ENCODE measurements at places on chromosomes 2 and 18.

GRCh38 chr2:121746071-121746578 lies 9.3 kb upstream of the TSN start:
- no peak for DNase-seq

DNA sequence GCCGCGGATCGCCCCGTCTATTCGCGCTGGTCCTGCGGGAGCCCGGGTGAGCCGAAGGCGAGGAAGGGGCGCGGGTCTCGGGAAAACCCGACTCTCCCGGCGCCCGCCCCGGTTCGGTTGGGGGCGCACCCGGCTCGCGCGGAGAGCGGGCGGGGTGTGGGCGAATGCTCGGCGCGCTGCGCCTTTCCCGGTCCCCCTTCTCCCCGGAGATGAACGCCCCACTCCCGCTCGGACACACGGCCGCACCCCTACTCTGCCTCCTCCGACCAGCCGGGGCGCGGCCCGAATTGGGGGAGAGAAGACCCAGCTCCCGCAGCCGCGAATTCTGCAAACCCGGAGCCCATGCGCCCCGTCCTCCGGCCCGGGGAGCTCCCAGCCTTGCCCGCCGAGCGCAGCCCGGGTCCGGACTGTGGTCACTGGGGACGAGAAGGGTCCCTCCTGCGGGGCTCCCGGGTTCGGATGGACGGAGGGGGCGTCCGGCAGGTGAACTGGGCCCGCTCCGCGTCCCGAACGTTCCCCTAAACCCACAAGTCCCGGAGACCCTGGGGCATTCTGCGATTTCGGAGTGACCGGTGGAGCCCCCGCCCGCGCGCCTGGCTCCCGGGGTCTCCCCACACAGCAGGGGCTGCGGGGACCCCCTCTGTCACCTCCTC lies 734 bp downstream of the KCNG2 start:
- no peak for DNase-seq

DNA sequence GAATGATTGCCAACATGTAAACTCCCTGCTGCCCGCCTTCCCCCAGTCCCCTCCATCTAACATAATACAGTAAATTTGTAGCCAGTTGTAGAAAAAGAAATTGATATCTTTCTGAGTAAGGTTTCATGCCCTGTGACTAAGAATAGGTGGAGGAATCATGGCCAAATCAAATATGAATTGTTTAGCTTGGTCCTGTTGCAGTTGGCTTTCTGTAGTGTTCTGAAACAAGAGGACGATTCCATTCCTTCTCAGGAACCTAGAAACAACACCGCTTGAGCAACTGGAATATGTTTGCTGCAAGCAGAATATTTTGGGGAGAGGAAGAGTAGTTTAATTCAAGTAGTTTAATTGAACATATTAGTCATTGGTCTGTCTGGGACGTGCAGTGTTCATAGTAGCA lies 7.0 kb upstream of the DRC1 start:
- DNase-seq: no peak

GRCh38 chr2:163564236-163564635 lies 171.6 kb downstream of the FIGN start:
- no peak for DNase-seq

DNA sequence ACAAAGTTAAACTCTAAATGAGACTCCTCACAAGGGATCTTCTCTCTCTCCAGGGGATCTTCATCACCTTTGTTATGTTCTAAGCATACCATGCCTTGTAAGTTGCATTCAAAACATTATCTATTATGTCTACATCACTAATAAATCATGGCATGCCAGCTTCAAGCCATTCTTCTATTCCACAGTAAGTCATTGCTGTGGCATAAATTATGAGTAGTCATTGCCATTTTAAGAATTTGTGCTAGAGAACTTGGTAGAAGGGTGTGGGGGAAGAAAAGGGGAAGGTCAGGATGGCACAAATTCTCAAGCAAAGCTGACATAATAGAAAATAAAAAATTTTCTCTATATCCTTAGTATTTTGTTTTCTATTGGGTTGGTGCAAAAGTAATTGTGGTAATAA lies 33.5 kb downstream of the BARD1 start:
- DNase-seq: no peak

DNA sequence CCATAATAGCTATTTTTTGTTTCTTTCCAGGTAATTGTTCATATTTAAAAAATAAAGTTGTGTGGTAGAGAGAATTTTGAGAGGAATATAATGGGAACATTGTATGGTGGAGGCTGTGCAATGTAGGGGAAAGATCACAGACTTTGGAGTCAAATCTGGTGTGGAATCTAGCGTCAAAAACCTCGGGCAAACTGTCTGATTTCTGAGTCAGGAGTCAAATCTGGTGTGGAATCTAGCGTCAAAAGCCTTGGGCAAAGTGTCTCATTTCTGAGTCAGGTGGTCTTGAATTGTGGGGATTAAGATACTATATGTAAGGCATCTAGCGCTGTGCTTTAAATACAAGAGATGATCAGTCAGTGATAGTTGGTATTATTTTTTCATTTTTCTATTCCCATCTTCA lies 5.1 kb downstream of the PTPN4 start:
- no peak for DNase-seq

- DNase-seq: no peak
These were observed 34.1 kb downstream of the RASGRP3 start for GRCh38 chr2:33510586-33510968.

- DNase-seq: no peak
These were observed 89.2 kb upstream of the GLS start for GRCh38 chr2:190791347-190791975.

- no peak for DNase-seq
These were observed 869.9 kb downstream of the LRP1B start for GRCh38 chr2:141260911-141261310.

DNA sequence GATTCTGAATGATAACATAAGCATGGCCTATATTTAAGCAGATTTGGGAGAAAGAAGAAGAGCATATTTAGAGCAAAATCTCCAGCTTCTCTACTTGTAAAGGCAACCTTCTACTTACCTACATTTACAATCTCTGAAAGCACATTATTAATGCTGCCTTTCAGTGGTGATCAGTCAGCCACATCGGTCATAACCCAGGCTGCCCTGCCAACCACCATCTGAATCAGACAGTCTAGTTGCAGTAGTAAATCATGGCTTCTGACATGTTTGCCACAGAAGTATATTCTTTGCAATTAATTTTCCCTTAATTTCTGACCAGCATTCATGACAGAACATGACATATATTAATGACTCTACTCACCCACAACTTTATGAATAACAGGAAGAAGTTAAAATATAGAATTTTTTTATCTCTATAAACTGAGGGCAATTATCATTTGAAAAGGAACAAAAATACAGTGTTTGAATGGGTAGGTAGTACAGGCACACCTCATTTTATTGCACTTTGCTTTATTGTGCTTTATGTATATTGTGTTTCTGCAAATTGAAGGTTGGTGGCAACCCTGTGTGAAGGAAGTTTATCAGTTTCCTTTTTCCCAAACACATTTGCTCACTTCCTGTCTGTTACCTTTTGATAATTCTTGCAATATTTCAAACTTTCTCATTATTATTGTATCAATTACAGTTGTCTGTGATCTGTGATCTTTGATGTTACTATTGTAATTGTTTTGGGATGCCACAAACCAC lies 531.6 kb upstream of the CHAC2 start:
- DNase-seq: no peak

DNA sequence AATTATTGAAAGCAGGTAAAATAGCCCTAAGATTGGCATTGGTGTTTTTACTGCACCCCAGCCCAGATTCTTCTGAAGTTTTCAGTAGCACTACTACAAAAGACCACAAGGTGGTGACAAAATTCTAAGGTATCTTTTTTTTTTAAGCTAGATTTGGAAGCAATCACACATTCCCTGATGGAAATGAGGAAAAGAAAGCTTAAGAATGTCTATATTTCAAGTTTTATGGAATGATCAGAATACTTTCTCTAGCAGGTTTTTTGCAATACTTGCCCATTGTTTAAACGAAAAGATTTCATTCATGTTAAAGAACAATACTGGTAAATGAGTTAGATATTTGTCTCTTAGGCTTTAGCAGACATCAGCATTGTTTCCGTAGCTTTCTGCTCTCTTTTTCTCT lies 32.1 kb upstream of the ZNF638 start:
- DNase-seq: no peak

- no peak for DNase-seq
These were observed 172.9 kb upstream of the MYT1L start for GRCh38 chr2:2503864-2504418.

GRCh38 chr2:23791030-23791429 lies 135.9 kb downstream of the ATAD2B start:
- DNase-seq: no peak

DNA sequence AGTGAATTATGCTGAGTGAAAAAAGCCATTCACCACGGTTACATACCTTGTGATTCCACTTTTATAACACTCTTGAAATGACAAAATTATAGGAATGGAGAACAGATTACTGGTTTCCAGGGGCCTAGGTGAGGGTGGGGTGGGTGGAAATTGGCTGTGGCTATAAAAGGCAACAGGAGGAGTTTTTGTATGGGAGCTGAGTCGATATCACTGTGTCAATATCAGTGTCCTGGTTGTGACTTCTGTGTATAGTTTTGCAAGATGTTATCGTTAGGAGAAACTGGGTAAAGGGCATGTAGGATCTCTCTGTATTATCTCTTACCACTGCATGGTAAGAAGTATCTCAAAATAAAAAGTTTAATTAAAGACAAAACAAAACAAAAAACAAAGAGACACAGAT lies 84.3 kb downstream of the EDAR start:
- DNase-seq: no peak

- no peak for DNase-seq
These were observed 95.6 kb downstream of the HDAC4 start for GRCh38 chr2:239305222-239305575.

DNA sequence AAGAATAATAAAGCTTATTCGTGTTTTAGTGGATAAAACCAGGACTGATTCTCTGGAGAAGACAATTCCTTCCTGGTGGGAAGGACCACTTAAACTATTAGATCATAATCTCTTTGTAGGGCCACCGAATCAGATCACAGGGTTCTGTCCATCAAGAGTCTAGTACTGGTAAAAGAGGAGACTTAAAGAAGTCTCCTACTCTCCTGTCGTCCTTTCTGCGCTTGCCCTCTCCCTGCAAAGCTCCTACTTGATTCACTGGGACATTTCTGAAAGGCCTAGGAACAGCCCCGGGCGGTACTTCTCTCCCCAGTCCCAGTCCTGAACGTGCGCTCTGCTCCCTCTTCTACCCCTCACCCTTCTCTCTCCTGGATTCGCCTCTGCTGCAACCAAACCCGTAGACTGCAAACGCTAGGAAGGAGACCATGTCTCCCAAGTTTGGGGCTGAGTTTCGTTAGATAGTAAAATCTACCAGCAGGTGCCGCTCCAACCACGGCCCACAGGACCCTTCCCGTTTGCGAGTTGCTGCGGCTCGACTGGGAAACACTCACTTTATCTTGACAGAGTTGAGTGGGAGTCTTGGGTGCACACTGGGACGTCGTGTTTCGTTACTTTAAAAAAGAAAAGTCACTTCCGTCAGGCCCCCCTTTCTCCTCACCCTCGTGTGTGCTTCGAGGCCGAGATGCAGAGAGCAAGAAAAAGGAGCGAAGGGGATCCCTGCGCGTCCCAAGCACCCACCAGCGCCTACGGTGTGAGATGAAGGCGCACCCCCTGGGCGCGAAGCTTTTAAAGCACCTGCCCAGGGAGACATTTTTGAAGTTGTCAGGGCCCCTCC lies 923 bp downstream of the FIGLA start:
- DNase-seq: peak; percentile 31

GRCh38 chr18:61894751-61895524 lies 2.1 kb upstream of the RNF152 start:
- DNase-seq: no peak

DNA sequence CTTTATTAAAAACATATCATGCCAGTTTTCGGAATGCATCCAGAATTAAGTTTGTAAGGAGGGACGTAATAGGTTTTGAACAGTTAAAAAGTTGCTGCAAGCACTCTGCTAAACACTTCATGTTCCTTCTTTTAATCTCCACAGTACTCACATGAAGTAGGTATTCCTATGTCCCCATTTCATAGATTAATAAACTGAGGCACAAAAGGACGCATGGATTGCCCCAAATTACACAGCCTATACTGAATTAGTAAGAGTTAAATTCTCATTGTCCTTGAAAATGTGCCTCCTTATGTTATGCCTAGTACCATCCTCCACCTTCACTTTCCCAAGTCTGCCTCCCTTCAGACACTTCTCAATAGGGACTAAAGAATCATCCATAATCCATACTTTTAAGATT lies 358.9 kb upstream of the ATP5MC3 start:
- no peak for DNase-seq
